ENCODE measurements at places on chromosomes 13 and 19.
A peak's percentile ranks its signal among the peaks of the same experiment; 100 is the strongest.

GRCh38 chr13:37209621-37210580 is 104.4 kb upstream of the CSNK1A1L start:
- DNase-seq = no peak

- DNase-seq = no peak
These were observed 26.7 kb downstream of the WDR62 start for GRCh38 chr19:36081385-36081784.

- peak; percentile 99 for DNase-seq
These were observed at the start of gene LAMP1 for GRCh38 chr13:113296823-113297369. TSS of gene LAMP1 (plus strand) at chr13:113297239. CDS start at chr13:113297435, 196 bp downstream.

DNA sequence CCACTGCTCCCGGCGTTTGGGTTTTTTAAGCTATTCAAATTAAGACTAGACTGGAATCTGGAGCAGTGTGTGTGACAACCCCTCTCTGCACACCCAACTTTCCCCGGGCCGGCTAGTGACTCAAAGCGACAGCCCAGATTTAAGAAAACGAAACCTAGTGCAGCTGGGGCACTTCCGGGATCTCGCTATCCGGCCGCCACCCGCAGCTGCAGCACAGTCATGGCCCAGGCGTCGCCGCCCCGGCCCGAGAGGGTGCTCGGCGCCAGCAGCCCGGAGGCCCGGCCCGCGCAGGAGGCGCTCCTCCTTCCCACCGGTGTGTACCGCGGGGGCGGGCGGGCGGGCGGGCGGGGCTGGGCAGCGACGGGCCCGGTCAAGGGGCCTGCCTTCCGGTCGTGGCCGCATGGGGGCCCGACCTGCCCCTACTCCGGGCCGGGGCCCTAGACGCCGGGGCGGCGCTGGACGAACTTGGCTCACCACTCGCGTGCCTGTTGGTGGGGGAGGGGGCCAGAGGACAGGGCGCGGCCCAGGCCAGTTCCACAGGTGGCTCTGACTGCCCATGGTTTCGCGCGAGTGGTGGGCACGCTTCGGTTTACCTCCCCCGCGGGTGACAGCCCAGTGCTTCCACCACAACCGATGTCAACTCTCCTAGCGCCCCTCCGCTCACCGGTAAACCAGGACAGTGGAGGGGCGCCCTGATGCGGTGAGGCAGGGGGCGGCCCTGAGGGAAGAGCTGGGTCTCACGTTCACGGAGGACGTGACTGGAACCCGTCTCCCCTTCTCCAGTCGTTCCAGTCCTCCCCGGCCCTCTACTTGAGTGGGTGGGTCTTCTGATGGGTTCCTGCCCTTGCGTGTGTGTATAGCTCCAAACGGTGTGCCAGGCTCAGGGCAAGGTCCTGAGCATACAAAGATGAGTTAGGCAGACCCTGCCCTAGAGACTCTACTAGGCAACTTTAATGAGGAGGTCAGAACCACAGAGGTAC is at the start of gene PHF11:
Gene PHF11, plus strand, starts transcription at position 171 of the 980 bp plus-strand sequence. Its CDS starts 49 bp downstream, at position 220.
- peak; percentile 72 for DNase-seq

GRCh38 chr19:52923778-52924593 is 758 bp upstream of the ZNF888 start:
- DNase-seq = peak; percentile 47

- no peak for DNase-seq
These were observed 12.4 kb downstream of the CILP2 start for GRCh38 chr19:19550485-19550929.

DNA sequence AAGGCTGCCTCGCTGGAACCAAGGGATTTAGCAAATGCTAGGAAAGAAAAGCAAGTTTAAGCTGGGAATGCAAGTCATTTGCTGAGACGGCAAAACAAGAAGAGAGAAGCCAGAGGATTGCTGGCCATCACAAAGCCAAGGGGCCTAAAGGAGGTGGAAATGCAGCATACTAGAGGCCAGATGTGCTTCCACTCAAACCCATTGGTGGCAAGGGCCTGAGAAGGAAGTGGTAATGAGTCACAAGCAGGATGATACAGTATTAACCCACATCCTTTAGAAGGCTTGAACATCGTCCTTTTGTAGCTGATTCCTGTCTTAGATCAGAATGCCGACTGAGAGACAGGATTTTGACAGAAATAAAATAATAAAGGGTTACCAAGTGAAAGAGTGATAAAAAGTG is 68.2 kb downstream of the ITGBL1 start:
- DNase-seq = peak; percentile 34

DNA sequence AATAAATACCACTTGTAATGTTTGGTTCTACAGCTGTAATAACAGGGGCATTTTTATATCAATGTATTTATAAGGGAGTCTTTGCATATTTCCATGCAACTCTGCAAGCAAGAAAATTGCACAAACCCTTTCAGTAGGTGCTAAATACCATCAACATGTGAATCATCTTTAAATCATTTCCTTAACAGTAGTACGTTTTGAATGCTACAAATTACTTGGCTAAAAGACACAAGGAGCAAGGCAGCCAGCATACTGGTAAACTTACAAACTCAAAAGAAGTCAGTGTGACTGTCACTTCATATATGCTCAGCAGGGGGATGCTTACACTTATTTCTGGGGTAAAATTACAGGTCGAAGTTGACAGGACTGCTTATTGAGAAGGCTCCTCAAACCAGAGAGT is 402.4 kb downstream of the EFNB2 start:
- peak; percentile 85 for DNase-seq

- no peak for DNase-seq
These were observed 2.0 kb downstream of the GJB2 start for GRCh38 chr13:20190481-20191310.

- peak; percentile 90 for DNase-seq
These were observed 6.5 kb downstream of the EPSTI1 start for GRCh38 chr13:42985312-42986175.

DNA sequence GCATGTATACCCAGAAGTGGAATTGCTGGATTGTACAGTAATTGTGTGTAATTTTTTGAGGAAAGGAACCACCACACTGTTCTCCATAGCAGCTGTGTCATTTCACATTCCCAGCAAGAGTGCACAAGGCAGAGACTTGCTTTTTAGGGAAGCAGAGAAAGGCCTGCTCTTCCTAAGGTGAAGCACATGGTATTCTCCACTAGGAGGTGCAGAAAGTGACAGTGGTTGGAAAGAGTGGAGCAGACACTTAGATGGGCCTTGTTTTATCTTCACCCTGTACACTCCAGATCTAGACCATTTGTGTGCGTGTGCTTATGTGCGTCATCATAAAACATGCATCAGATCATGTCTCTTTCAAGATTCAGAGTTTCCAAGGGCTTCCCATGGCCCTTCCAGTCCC is 35.0 kb downstream of the FAM124A start:
- DNase-seq = no peak

DNA sequence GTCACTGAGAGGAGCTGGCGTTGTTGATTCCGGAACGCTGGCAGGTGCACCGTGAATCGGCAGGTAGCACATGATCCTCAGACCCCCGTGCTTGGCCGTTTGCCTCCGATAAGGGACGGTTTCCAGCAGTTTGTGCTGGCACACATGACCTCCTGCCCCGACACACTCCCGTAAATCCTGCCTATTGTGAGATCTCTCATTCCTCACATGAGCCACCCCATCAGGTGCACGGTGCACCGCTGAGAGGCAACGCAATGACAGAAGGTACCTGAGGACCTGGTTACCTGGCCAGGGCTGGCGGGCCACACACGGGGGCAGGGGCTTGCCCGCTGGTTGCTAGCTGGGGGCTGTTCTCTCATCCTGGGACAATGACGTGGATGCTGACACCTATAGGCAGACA is 2.1 kb upstream of the ADPRHL1 start:
- DNase-seq = no peak

DNA sequence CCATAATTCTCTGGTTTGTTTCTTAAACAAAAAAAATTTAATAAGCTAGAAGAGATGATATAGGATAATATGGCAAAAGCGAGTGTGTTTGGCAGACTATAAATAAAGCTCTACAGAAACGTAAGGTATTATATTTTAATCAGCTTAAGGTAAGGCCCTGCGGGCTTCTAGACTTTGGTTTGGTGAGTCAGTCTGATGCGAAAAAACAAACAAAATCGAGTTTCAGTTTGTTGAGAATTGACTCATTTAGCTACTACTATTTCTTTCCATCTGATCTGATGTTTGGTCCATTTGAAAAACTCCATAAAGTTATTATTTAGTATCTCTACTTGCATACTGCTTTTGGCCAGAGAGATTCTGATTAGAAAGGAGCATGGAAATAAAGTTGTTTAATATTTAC is 138.0 kb downstream of the MIPEP start:
- DNase-seq = no peak

DNA sequence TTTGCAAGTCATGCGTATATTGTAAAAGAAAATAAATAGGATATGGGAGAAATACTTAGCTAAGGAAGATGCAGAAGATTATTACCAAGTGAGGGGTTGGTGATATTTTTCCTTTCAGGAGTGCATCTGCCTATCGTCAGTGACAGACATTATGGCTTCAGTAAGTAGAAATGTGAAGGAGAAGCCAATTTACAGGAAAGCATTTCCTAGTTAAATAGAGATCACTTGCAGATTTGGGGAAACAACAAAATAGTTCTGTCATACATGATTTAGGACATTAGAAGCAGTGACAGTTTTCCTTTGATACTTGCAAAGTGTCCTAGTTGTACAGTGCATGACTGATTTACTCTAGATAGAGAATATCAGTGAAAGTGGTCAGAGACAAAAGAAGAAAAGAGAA is 747.8 kb upstream of the KLHL1 start:
- no peak for DNase-seq

DNA sequence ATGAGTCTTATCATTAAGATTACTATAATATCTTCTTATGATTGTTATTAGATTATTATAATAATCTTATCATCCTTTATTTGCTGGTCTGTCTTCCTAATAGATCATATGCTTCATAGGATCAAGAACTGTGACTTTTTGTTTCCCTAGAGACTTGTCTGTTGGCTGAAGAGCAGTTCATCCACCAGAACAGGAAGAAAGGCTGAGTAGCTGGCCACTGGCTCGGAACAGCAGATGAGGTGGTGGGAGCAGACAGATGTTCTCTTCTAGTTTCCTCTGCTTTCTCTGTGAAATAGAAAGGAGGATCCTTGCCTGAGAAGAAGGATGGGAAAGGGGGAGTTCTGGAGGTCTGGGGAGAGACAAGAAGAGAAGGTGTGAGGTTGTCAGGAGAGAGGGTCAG is 120.0 kb downstream of the CCNA1 start:
- no peak for DNase-seq

GRCh38 chr13:21583478-21583877 is 20.5 kb downstream of the MICU2 start:
- peak; percentile 51 for DNase-seq

DNA sequence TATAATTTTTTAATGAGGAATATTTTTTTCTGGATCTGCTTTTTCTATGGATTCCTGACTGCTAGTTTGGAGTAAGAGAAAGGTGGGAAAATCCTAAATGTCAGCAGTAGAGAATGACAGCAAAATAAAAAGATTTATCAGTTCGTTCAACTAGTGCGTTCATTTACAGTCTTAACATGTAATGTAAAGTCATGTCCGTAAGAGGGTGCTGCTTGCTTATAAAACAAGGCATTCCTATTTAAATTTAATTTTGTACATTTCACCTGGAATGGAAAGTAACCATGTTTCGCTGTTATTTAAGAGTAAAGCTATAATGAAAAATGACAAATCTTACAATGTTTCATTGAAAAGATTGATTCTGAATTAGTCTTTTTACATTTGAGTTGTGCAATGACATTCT is 76.6 kb downstream of the ZMYM2 start:
- DNase-seq = no peak

DNA sequence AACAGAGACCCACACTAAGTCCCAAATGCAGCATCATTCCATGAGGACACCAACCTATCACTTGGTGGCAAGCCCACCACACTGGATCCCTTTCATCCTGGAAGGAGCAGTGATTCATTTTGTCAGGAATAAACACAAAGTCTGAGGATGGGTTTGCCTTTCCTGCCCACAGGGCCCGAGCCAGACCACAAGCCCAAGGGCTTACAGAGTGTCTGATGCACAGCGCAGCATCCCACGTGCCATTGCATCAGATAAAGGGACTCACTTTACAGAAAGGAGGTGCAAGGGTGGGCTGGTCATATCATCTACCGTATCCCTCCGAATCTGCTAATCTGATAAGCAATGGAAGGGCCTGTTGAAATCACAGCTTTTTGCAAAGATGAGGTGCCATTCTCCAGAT is 12.2 kb upstream of the KCTD15 start:
- DNase-seq = no peak

GRCh38 chr13:26433776-26434175 is 123.7 kb upstream of the WASF3 start:
- DNase-seq = no peak

DNA sequence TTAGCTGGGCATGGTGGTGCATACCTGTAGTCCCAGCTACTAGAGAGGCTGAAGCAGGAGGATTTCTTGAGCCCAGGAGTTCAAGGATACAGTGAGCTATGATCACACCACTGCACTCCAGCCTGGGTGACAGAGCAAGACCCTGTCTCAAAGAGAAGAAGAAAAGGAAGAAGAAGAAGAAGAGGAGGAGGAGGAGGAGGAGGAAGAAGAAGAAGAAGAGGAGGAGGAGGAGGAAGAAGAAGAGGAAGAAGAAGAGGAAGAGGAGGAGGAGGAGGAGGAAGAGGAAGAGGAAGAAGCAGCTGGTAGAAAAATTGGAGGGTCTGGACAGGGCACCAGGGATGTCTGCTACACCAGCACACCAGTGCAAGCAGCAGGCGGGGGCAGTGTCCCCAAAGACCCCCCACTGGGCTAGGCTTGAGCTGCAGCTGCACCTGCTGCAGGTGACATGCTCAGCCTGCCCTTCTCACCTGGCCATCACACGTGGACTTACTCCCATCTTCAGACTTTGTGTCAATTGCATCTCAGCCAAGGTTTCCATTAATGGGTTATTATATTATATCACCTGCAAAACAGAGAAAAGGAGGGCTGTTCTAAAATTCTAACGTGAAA is 180.9 kb upstream of the ZNF507 start:
- DNase-seq = no peak

GRCh38 chr19:45497791-45498190 is 452 bp upstream of the PPM1N start:
- DNase-seq = no peak

DNA sequence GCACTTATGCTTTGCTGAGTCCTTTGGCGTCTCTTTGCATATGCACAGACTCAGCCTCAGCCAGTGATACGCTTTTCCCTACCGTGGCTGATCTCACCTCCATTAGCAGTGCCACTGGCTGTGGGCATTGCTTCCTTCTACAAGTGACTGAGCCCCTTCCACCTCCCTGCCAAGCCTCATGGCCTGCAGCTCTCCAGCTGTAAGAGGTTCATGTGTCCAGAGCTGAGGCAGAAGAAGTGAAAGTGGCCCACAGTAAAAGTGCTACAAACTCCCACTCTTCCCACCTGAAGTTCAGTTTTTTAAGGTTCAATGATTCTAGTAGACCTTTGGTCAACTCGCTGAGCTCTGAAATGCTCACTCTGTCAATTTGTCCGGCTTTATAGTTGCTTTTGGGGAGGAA is 44.7 kb downstream of the SMARCA4 start:
- no peak for DNase-seq

DNA sequence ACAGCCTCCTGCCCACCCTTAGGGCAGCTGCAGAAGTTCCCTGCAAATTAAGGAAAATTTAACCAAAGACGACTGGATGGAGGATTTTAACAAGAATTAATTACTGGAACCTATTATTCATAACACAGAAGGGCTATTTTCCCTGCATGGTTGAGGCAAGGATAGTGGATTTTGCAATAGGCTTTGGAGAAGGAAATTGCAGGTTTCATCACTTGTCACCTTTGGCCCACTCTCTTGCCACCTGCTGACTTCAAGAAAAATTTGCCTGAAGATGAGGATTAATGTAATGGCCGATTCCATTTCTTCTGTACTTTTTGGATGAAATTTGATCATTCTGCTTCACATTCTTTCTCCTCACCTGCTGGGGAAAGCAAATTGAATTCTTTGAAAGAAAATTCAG is 261.7 kb downstream of the FGF9 start:
- no peak for DNase-seq

- no peak for DNase-seq
These were observed 36.5 kb downstream of the GTF2F2 start for GRCh38 chr13:45156565-45157361.
